ENCODE measurements at places on chromosomes 7 and 10.

DNA sequence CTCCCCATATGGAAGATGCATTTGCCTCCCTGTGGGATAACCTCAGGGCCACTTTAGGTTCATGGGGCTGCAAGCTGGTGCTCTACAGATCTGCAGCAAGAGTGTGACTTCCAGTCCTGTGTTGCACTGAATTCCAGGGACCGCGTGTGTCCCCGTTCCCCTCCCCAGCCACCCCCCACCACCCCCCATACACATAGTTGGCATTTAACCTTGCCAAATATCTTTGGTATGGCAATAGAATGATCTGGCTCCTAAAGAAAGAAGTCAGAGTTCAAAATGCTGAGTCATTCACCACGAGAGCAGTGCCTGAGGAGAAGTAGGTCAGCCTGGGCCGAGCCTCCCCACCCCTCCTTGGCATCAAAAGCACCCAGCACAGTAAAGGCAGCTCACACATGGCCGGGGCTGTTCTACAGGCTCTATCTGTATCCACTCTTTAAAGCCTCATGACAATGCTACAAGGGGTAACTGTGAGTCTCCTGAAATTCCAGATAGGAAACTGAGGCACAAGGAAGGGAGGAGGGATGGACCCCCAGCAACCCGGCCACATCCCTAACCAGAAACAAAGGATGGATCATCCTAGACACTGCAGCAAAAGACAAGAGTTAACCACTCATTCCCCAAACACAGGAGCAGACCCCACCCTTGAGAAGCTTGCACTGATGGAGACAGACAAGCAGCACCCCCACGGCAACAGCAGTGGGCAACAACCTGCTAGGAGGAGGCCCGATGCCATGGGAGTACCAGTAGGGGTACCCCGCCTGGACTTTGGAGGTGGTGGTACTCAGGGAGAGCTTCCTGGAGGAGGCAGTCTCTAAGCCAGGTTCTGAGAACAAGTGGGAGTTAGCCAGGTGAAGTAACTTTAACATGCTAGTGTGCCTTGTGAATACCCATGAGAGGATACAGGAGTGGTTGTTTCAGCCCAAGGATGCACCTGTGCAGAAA lies 70.3 kb upstream of the NANOS1 start:
- DNase-seq: no peak

DNA sequence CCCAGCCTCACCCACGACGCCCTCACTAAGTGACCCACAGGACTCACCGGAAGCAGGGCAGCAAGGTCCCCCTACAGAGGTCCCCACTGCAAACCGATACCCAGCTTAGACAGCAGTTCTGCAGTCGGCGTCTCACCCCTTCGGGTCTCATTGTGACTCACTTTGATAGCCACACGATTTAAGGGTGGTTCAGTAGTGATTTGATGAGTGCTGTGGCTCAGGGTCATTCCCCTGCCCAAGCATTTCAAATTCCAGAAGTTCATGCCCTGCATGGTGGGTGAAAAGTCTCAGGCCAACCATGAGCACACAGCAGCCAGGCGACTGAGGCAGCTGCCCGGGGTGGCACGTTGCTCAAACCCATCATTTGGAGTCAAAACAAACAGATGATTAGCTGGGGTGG lies 93.2 kb downstream of the EGFR start:
- DNase-seq: no peak

GRCh38 chr7:108418946-108419345 lies 37.3 kb downstream of the NRCAM start:
- DNase-seq: no peak

GRCh38 chr10:46528675-46529615 lies 27.5 kb downstream of the GPRIN2 start:
- DNase-seq: no peak

DNA sequence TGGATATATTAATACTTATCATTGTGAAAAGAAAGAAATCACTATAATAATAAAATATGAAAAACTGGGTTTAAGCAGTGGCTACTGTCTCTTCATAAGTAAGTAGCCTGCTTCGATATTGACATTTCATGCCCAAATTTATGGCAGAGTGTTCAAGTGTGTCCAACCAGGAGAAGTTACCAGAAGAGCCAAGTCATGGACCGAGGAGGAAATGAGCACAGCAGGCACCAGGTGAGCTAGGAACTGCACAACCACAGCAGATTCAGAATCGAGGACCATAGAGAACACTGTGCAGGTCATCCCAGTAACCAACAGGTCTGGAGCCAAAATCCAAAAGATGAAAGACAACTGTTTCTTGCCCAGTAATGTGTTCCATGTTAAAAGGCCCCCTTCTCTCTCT lies 79.9 kb upstream of the ABCB5 start:
- no peak for DNase-seq

DNA sequence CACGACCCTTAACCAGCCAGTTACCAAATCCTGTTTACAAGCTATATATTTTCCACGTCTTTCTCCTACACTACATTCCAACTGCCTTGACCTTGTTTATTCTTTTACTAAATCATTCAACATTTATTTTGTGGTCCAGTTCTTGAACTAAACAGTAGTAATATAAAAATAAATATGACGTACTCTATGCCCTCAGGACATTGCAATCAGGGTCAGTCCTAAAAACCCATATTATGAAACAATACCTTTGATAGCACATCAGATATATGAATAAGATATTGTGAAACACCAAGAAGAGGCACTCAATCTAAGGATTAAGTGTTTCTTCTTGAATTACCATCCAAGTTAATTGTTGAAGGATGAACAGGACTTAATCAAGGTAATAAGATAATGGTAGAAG lies 52.5 kb upstream of the WNT16 start:
- DNase-seq: no peak

DNA sequence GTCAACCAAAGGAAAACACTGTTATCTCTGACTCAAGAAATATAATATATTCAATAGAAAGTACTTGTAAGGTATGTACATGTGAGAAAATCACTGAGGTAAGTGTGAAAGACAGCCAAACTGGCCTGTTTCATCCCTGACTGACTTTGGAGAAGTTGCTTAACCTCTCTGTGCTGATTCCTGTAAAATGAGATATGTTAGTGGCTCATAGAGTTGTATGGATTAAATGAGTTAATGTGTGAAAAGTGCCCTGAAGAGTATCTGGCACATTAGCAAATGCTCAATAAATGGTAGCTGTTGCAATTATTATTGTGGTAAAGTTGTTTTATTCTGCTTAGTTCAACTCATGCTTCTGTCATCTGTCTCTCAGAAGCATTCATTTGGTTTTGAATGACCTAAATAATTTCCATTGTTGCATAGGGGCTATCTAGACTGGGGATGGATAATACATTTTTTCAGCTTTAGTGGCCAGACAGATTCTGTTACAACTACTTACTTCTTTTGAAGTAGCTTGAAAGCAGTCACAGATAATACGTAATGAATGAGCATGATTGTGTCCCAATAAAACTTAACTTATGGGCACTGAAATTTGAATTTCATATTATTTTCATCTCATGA lies 84.3 kb downstream of the SKAP2 start:
- DNase-seq: no peak

GRCh38 chr7:34061149-34061548 lies 155.8 kb downstream of the BMPER start:
- no peak for DNase-seq

DNA sequence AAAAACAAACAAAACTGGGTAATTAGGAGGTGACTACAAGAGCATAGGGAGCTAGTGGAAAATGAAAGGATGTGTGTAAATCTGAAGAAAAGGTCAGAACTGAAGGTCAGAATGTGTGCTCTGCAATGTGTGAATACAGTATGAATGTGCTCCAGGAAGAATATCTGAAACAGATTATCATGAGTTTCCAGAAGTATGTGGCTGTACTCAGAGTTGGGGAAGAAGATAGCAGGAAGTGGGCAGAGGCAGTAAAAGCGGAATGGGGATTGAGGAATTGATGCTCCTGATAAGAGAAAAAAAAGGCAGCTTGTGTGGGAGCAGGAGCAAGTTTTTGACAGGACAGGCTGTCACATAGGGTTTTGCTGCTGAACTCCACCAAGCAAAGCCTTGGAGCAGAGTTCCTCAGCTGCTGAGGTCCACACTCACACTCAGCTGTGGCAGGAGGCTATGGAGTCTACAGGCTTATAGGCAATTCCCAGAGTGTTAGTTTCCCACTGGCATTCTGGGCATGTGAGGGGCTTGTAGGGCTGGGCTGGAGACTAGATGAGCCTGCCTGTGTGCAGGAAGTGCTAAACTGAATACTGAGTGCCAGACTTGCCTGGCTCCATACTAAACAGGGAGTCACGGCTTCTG lies 22.9 kb downstream of the H2AZ2 start:
- no peak for DNase-seq

DNA sequence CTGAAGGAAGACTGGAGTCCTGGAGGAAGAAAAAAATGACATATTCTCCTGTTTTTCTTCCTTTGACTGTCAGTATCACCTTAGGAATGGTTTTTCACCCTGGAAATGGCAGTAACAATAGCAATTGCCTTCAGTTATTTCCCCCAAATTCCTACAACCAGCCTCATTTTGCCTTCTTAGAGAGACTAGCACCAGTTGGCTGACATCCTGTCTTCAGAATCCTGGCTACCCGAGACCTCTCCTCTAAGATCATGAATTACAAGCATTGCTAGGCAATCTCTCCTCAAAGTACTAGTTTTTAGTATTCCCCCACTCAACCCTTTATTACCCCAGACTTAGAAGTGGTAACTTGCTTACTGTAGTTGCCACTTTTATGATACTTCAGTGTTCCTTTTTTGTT lies 53.4 kb downstream of the TAS2R16 start:
- DNase-seq: no peak

GRCh38 chr10:133096616-133097269 lies 9.0 kb downstream of the ADGRA1 start:
- no peak for DNase-seq

- DNase-seq: no peak
Observed at GRCh38 chr7:105097619-105098018, 83.6 kb downstream of the KMT2E start.

GRCh38 chr7:94436018-94436604 lies 41.4 kb downstream of the COL1A2 start:
- peak; percentile 14 for DNase-seq

DNA sequence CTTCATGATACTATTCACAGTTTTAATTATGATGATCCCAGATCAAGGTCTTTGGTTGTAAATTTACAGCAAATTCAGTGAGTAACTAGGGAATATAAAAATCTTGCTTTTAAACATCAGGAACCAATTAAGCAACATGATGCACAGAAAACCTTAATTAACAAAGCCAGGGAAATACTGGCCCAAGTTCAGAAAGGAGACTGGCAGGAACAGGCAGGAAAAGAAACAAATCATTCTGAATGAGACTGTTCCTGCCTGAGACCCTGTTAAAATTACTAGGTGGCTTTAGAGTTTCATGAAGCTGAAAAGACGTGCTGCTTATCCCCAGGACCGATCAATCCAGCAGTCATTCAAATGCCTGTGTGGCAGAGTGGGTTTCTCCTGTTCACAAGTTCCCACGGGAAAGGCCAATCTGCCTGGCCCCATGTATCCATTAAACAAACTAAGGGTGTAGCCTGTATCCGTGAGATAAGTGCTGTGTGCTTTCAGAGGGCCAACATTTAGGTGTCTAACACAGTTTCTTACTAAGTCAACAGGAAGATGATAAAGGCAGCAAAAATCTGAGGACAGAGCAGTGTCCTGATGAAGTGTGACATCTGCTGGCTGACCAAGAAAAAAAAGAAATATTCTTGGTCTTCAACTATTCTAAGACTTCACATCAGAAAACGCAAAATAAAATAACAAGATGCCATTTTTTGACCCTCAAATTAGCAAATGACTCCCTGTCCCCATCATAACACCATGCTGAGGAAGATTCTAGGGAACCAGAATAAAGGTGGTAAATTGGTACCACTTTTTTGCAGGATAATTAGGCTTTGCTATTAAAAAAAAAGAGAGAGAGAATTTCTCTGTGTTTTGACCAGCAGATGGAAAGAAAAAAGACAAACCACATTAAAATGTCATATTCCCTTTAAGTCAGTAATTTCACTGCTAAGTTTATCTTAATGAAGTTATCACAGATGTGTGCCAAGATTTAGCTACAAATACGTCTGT lies 34.2 kb downstream of the PUS7 start:
- no peak for DNase-seq

GRCh38 chr10:110220398-110220797 lies 13.0 kb downstream of the MXI1 start:
- peak; percentile 15 for DNase-seq

GRCh38 chr7:70774950-70775527 lies 356.9 kb upstream of the GALNT17 start:
- DNase-seq: no peak

GRCh38 chr10:112215342-112215774 lies 31.8 kb upstream of the GPAM start:
- DNase-seq: no peak

GRCh38 chr10:132585732-132586722 lies 48.4 kb downstream of the INPP5A start:
- no peak for DNase-seq

DNA sequence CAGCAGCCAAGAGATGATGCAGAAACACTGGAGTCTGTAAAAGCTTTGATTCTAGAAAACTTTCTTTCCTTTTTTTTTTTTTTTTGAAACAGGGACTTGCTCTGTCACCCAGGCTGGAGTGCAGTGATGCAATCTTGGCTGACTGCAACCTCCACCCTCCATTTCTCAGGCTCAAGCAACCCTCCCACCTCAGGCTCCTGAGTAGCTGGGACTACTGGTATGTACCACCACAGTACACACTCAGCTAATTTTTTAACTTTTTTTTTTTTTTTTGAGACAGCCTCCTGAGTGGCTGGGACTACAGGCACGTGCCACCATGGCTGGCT lies 17.0 kb upstream of the BAG3 start:
- no peak for DNase-seq

- DNase-seq: no peak
Observed at GRCh38 chr7:67348171-67348570, 351.5 kb downstream of the TYW1 start.

DNA sequence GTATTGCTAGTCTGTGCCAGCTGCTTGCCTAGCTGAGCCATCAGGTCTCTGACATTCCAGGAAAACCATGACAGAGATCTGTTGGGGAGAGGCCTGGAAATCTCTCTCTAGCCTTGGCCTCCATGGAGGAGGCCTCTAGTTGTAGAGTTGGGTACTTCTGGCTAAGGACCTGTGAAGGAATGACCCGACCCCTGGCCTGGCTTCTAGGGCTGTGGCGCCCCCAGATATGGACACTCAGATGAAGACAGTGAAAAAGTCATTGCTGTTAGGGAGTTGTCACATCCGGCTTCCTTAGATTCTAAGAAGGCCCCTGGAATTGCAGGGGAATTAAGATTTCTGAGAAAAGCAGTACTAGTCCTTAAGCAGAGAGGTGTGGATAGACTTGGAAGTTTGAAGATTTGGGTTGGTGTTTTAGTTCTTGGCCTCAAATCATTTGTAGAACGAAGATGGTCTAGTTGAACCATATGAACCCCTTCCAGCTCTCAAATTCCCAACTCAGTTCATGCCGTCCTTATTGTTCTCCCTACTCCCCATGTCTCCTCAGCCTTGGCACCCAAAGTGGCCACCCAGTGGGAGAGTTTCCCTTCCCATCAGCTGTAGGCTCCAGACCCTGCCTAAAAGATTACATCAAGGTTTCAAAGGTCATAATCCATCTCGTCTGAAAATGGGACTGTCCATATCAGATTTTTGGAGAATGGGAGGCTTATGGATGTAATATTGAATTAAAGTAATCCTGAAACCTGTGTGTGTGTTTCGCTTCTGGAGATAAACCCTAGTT lies 7.0 kb downstream of the HHEX start:
- DNase-seq: no peak
